ENCODE measurements at places on chromosomes 7 and 10. TPM values are rescaled to one million over a fixed set of nuclear protein-coding genes. Genes with fewer than 3 reads are reported as not detected.

Gene TMEM139
- not detected for total RNA-seq

Gene STN1
- total RNA-seq: 22.4 TPM

Gene FLNC
- total RNA-seq: 131 TPM

Gene PIK3CG
- under 0.01 TPM for total RNA-seq

Gene POLR2J2
- total RNA-seq: 1.6 TPM

Gene SMNDC1
- 4.9 TPM for total RNA-seq

Gene SP8
- not detected for total RNA-seq

Gene CCDC172
- not detected for total RNA-seq

Gene GPRIN2
- not detected for total RNA-seq

Gene TMEM213
- total RNA-seq: not detected

Gene UCN3
- not detected for total RNA-seq

Gene PTPRE
- 3.7 TPM for total RNA-seq

Gene TNKS2
- 23.6 TPM for total RNA-seq

Gene SDK1
- total RNA-seq: 0.72 TPM

Gene KIF11
- 6.5 TPM for total RNA-seq

Gene FGFR2
- 0.16 TPM for total RNA-seq

Gene TMEM196
- not detected for total RNA-seq

All from cardiac atrium fibroblast (primary cell).